Urinary bladder (tissue), 4 donors: ENCODE measurements at places on chromosomes 16 and 17. TPM values are rescaled to one million over a fixed set of nuclear protein-coding genes. Genes with fewer than 3 reads are reported as not detected.
A peak's percentile ranks its signal among the peaks of the same experiment; 100 is the strongest.

TCAP gene
- 3.3 TPM for total RNA-seq

EFNB3 gene
- total RNA-seq, result 3.3 TPM

UTS2R gene
- total RNA-seq, result not detected

CBFB gene
- 62.5 TPM for total RNA-seq

ASPHD1 gene
- total RNA-seq, result 0.16 TPM

CLUH gene
- 20.1 TPM for total RNA-seq

KRTAP4-9 gene
- not detected for total RNA-seq

SPIRE2 gene
- 5.4 TPM for total RNA-seq

ETV4 gene
- 0.95 TPM for total RNA-seq

TBC1D26 gene
- 1.3 TPM for total RNA-seq

DNA sequence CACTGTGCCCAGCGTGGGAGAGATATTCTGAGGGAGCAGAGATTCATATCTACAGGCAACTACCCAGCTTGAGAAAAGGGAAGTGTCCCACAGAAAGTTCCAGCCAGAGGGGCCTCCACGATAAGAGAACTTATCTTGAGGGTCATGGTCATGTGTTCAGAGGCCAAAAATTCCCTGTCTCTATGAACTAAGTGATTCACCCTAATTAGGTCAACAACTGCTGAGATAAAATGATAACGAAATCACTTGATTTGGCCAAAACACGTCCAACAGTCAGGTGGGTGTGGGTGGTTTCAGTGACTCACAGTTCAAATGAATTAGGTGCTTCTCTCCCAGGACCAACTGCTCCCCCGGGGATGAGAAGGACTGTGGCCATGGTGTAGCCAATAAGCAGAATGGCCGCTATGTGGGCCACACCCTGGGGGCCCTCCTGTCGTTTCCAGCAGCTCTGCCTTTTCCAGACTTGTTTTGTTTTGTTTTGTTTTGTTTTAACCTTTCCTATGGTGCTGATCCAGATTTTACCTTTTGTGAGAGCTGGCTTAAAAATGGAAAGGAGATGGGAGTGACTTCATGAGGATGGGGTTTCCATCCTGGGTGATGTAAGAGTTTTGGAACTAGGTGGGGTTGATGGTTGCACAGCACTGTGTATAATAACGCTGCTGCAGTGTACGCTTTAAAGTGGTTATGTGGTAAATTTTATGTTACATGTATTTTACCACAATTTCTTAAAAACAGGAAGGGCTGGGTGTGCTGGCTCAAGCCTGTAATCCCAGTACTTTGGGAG is 8.7 kb downstream of the DNAI2 start:
- DNase-seq, result no peak

- no peak for DNase-seq
These were observed 33.3 kb downstream of the TRIM25 start for GRCh38 chr17:56880571-56880970.

- no peak for DNase-seq
These were observed 174.8 kb downstream of the C16orf78 start for GRCh38 chr16:49548325-49548970.

- no peak for DNase-seq
These were observed 44.1 kb upstream of the CA10 start for GRCh38 chr17:52202520-52203080.

DNA sequence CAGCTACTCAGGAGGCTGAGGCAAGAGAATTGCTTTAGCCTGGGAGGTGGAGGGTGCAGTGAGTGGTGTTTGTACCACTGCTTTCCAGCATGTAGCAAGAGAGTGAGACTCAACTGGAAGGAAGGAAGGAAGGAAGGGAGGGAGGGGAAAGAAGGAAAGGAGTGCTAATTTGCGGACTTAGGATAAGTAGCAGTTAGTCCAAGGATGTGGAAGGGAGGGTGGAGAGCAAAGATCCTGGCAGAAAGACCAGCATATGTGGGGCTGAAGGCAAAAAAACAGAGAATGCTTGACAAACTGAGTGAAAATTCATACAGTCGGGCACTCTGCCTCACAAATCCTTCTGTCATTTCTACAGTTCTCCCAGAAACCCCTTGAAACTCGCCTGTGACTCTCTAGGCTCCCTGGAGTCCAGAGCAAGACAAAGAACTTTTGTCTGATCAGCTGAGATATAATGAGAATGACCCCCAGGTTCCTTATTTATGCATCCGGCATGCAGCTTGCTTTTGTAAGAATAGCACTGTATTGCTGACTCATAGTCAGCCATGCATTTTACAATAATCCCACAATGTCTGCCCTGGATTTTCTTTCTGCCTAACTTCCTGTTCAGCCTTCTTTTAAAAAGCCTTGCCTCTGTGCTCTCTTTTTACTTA is 31.5 kb downstream of the CDK5RAP3 start:
- no peak for DNase-seq

GRCh38 chr17:1573932-1574696 is 11.5 kb upstream of the PITPNA start:
- no peak for DNase-seq

DNA sequence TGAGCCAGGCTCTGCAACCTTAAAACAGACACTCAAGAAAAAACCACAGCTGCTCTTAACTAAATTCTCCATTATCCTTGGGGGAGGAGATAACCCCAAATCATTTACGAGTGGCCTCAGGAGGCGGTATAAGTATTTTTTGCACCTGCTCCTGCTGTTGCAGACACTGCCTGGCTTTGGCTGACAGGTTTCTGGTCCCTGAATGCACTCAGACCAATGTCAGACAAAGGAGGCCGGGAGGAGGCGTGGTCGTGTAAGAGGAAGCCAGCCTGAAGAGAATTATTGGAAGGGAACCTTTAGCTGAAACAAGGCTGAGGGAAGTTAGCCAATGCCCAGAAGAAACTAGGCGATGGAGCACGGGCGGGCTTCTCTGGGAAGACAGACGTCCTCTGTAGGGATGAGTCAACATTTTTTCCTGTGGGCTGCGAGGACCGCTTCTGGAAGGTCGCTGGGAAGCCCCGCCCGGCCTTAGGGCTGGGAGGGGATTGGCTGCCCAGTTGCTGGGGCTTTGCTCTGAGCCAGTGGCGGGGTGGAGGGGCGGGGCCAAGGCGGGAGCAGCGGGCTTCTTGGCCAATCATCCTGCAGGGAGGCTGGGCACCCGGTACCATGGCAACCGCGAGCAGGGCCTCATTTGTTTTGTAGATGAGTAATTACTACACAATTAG is 82.3 kb downstream of the CCDC182 start:
- peak; percentile 90 for DNase-seq

GRCh38 chr16:80191928-80192327 is 348.9 kb upstream of the DYNLRB2 start:
- no peak for DNase-seq

- DNase-seq, result no peak
These were observed 44.3 kb downstream of the SOCS3 start for GRCh38 chr17:78315355-78316114.

DNA sequence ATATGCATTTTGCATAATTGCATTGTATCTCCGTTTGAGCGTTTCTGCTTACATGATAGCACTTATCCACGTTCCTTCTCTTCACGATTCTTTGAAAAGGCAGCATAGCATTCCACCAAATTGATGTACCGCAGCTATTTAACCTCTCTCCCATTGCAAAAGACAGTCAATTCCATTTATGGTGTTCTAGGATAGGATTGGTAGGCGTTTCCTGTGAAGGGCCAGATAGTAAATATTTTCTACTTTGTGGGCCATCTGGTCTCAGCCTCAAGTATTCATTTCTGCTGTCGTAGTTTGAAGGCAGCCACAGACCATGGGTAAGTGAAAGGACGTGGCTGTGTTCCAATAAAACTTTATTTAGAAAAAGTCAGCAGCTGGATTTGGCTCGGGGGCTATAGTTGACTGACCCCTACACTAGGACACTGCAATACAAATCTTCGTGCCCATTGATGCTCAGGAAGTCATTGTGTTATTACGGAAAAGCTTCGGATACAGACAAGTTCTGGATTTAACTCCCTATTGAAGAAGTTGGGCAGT is 10.1 kb downstream of the SNX29 start:
- no peak for DNase-seq

GRCh38 chr17:80760511-80760911 is 215.9 kb downstream of the RPTOR start:
- DNase-seq, result no peak

- DNase-seq, result no peak
These were observed 827.6 kb upstream of the CA10 start for GRCh38 chr17:52986056-52986662.

DNA sequence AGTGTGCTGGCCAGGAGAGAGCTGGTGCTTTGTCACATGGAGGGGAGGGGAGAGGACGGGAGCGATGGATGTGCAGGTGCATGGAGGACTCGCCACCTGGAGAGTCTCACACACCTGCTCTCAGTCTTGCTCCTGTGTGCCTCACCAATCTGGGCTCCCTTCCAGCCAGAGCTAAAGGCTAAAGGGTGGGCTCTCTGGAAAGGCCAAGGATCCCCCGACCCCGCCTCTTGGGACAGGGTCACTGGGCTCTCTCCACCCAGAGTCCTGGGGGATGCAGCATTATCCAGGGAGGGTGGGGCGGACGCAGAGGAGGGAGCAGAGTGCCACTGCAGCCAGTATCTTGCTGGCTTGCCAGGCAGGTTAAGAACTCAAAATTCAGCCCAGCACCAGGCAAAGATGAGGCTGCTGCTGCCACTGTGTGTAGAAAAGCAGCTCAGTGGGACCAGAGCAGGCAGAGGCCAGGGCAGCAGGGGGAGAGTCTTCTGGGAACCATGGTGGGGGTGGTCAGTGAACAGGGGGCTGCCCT is 5.4 kb upstream of the STAT5B start:
- DNase-seq, result no peak

- no peak for DNase-seq
These were observed 22.7 kb upstream of the GPRC5B start for GRCh38 chr16:19907161-19907992.

DNA sequence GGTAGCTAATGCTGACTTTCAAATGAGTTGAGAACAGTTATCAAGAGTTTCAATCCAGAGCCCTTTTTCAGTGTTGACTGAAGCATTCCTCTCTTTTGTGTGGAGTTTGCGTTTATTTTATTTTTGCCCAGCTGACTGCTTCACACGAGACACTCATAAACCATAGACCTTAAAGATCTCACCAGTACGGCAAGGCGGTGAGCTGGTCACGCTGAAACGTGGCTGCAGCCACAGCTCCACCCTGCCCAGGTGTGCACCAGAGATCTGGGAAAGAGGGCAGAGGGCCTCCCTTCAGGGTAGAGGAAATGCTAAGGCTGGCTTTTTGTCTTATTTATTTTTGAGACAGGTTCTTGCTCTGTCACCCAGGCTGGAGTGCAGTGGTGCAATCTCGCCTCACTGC is 112.2 kb downstream of the AATF start:
- DNase-seq, result no peak

GRCh38 chr17:44006272-44006597 is 1.8 kb downstream of the NAGS start:
- DNase-seq, result no peak

DNA sequence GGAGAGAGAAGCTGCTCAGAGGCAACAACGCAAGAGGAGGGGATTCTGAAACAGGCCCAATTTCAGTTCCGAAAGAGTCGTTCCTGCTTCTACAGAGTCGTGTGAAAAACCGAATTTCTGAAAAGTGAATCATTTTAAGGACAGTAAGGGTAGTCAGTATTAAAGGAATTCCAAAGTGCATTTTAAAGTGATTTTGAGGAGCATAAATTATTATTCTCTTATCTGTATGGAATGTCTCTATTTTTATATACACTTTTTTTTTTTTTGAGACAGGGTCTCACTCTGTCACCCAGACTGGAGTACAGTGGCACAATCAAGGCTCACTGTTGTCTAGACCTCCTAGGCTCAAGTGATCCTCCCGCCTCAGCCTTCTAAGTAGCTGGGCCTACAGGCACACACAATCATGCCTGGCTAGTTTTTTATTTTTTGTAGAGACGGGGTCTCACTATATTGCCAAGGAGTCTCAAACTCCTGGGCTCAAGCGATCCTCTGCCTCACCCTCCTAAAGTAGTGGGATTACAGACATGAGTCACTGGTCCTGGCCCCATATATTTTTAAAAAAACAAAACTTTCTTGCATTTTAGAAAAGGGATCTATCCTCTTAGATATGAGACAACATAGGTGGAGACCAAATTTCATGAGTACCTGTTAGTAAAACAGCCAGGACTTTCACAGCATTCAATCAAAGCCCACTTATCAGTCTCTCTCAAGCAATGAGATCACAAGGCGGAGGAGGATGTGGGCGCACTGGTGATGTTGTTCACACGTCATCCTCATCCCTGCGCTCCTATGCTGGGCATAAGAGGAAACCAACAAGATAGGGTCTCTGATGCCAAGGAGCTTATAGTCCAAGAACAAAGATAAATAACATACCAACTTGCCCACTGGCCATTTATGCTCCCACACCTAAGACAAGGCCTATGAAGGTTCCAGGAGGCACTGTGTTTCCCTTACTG is 53.2 kb downstream of the SMG6 start:
- DNase-seq, result no peak
